ENCODE measurements at places on chromosomes 6 and 20.
A peak's percentile ranks its signal among the peaks of the same experiment; 100 is the strongest.

GRCh38 chr20:17934141-17934862 is 34.3 kb downstream of the SNX5 start:
- no peak for DNase-seq

DNA sequence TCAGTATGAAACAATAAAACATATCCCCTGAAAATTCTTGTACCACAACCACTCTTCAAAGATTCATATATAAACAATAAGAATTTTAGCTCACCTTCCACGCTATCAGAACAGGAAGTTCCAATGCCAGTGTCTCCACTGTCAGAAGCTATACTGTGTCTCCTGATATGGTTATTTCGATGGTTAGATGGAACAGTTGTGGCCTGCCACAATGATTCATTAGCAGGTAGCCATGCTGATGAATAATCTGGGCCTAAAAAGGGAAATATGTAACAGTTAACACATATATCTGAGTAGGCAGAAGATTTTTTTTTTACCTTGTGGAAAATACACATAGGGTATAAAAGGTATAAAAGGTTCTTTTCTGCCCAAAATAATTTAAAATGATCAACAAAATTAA is 19.0 kb downstream of the CEP85L start:
- peak; percentile 27 for DNase-seq

- DNase-seq = no peak
Observed at GRCh38 chr6:133752129-133752528, 136.8 kb upstream of the TCF21 start.

DNA sequence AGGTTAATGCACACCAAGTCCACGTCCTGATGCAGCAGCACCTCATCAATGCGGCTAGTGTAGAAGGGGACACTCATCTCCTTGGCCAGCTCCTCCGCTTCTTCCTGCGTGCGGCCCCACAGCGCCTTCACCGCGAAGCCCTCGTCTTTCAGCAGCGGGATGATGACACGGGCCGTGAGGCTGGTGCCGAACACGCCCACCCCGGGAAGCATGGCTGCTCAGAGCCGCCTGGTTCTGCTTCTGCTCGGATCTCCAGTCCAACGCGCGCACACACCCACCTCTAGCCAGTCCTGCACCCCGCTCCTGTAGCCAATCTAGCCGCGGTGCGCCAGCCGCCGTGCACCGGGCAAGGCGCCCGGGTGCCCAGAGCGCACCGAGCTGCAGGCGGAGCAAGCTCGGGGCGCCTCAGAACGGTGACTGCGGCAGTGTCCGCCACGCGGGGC is 700 bp downstream of the GFOD1 start:
- DNase-seq = peak; percentile 71

DNA sequence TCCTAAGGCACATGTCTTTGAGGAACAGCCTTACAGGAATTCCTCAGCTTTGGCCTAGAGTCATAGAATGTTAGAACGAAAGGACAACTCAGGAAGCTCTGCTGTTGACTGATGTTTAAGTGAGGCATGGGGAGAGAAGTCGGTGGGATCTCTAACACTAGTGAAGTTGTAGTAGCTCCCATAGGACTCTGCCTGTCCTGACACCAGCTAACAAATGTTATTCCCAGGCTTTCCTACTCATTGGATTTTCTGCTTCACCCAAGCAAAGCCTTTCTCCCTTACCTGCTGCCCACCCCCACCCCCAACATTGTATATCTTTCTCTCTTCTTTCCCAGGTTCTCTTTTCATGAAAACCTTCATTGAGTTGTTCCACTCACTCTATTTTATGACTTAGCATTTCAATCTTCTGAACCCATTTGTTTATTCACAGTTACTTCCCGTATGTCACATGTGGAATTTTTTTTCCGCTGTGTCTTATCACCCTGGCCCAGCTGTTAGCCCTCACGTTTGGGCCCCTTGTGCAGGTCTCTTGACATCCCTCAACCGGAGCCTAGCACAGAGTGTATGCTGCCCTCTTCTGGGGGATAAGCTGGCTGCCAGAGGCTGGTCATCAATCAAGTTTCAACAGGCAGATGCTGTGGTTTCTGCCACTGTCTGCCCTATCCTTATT is 39.2 kb upstream of the RNF8 start:
- peak; percentile 44 for DNase-seq

DNA sequence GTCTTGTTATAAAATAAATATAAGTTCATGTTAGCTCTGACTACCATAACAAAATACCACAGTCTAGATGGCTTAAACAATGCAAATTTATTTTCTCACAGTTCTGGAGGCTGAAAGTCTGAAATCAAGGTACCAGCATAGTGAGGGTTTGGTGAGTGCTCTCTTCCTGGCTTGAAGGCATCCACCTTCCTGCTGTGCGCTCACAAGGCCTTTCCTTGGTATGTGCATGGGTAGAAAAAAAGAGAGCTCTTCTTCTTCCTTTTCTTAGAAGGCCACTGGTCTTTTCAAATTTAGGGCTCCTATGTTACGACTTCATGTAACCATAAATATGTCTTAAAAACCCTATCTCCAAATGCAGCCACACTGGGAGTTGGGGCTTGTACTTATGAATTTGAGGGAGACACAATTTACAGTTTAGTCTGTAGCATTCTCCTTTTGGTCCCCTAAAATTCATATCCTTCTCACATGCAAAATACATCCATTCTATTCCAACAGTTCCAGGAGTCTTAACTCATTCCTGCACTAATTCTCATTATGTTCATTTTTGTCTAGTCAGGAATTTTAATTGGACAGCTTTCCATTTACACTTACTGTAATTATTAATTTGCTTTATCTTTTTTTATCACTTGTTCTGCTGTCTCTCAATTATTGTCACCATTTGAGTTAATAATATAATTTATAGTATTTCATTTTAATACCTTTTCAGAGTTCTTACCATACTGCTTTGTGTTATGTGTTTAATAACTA is 381.9 kb upstream of the EPHA7 start:
- no peak for DNase-seq

- DNase-seq = no peak
Observed at GRCh38 chr20:655726-656624, 3.0 kb upstream of the SRXN1 start.

- DNase-seq = peak; percentile 49
Observed at GRCh38 chr6:119742188-119742803, 392.7 kb upstream of the MAN1A1 start.

Measured in stimulated activated CD4-positive, alpha-beta T cell treated with anti-CD3 and anti-CD28 coated beads, Interleukin-4, amount 100 ng/mL, for 24 hours (primary cell).